ENCODE measurements at places on chromosomes 12 and 14.

DNA sequence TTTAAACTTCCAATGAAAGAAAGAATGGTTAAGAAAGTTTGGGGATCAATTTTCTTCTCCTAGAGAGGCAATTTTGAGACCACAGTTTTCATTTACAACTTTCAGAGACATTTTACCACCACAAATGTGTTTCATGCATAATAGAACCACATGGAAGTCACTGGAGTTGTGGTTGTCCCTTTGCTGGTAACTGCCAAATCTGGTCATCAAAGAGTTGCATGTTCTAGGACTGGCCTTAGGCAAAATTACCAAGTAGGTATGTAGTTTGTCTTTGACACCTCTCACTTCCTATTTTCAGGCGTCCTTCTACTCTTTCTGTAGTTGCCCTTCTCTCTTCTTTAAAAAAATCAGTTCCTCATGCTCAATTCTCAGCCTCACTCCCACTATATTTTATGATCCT lies 54.3 kb upstream of the TMX1 start:
- no peak overlapping the region for H3K27ac ChIP-seq
- DNase-seq = no peak
- H3K4me3 ChIP-seq = no peak overlapping the region
- H3K27me3 ChIP-seq = peaks cover 2% of the 10 kb centered on the region

- no peaks in the 10 kb centered on the region for H3K36me3 ChIP-seq
- H3K27ac ChIP-seq = no peak overlapping the region
- DNase-seq = no peak
- peaks cover 8% of the 10 kb centered on the region for H3K4me1 ChIP-seq
Observed at GRCh38 chr14:100658181-100658886, 68.4 kb upstream of the DLK1 start.

GRCh38 chr12:57985685-57986084 lies 44.3 kb downstream of the ATP23 start:
- H3K4me1 ChIP-seq = no peaks in the 10 kb centered on the region
- no peaks in the 10 kb centered on the region for H3K36me3 ChIP-seq
- no peak for DNase-seq
- H3K27ac ChIP-seq = no peak overlapping the region
- H3K4me3 ChIP-seq = no peak overlapping the region

GRCh38 chr12:109607618-109608017 lies 34.0 kb downstream of the MVK start:
- peaks cover 39% of the 10 kb centered on the region for H3K27me3 ChIP-seq
- H3K27ac ChIP-seq = no peak overlapping the region
- H3K36me3 ChIP-seq = no peaks in the 10 kb centered on the region
- H3K4me1 ChIP-seq = peaks cover 6% of the 10 kb centered on the region
- no peak overlapping the region for H3K4me3 ChIP-seq

DNA sequence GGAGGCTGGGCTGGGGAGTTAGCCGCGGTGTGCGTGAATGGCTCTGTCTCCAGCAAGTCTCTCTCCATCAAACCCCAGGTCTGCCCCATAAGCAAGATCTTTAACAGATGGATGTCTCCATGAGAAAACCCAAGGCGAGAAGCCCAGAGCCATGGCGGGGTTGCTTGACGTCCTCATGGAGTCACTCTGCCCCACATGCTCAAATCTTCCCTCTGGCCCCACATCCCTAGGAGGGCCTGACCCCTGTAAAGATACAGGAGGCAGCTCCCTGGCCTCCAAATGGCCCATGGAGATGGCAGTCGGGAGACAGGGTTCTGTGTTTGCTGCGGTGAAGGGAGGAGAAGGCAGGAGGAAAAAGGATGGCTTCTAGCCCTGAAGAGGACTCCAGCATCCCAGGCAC lies 49.3 kb downstream of the C14orf132 start:
- DNase-seq = peak; percentile 12
- H3K27ac ChIP-seq = no peak overlapping the region
- no peaks in the 10 kb centered on the region for H3K36me3 ChIP-seq
- H3K27me3 ChIP-seq = no peaks in the 10 kb centered on the region

DNA sequence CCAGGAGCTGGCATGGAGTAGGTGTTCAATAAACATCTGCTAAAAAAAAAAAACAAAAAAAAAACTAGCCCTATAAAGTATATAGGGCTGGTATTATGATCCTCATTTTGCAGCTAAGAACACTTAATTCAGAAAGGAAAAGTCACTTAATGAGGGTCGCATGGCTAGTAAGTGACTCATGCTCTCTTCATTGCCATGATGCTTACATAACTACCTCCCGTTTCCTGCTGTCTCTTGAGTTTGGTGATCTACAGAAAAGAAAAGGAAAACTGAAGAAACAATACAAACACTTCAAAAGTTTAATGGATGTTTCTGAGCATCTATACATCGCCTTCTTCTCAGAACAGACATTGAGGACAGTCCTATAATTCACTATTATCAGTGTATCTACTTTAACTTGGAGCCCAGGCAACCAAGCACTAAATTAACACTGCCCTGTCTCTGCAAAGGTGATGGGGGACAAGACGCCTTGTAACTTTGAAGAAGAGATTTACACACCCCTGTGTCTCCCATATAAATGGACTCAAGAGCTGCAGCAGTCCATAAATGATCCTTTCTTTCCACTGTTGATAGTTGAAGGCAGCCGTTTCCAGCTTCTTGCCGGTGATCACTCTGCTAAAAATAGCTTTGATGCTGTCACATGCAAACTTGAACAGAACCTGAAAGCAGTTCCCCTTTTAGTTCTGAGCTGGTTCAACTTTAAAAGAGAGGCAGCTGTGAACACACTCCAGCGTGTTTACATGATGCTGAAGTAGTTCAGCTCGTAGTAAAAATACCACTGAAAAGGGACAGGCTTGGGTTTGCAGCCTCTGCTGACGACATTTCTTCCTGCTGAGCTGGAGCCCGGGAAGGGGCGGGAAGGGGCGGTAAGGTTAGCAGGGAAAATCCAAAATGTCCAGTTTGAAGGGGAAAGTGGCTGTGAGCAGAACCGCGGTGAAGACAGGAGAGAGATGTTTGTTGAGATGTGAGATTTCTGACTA lies 113.3 kb downstream of the FOXN3 start:
- no peaks in the 10 kb centered on the region for H3K27me3 ChIP-seq
- peak overlapping the region; percentile 77 for H3K27ac ChIP-seq
- H3K36me3 ChIP-seq = peaks cover 21% of the 10 kb centered on the region
- H3K4me1 ChIP-seq = peaks cover 39% of the 10 kb centered on the region
- peak; percentile 34 for DNase-seq

DNA sequence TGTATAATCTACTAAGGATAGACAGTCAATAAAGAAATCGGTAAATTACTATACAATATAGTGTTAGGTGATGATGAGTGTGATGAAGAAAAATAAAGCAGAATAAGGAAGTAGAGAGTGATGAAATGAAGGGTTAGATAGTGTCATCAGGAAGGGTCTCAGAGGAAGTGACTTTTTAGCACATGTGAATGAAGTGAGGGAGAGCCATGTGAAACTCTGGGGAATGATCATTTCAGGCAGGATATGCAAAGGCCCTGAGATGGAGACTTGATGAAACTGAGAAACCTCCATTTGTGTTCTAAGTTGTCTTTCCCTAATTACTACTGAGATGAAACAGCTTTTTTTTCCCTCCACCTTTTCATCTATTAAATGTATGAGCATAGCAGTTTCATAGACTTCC lies 19.4 kb upstream of the GNPTAB start:
- no peak overlapping the region for H3K27ac ChIP-seq
- DNase-seq = no peak
- H3K36me3 ChIP-seq = no peaks in the 10 kb centered on the region
- no peaks in the 10 kb centered on the region for H3K27me3 ChIP-seq
- peaks cover 6% of the 10 kb centered on the region for H3K4me1 ChIP-seq
- no peak overlapping the region for H3K4me3 ChIP-seq

- no peaks in the 10 kb centered on the region for H3K36me3 ChIP-seq
- no peaks in the 10 kb centered on the region for H3K4me1 ChIP-seq
- no peaks in the 10 kb centered on the region for H3K27me3 ChIP-seq
Observed at GRCh38 chr12:101238306-101238705, 28.3 kb upstream of the SLC5A8 start.
